ENCODE measurements at places on chromosomes 7 and 10. TPM values are rescaled to one million over a fixed set of nuclear protein-coding genes. Genes with fewer than 3 reads are reported as not detected.

The OR6V1 gene
- not detected for total RNA-seq

The TMEM72 gene
- not detected for total RNA-seq

The OR2A1 gene
- total RNA-seq: not detected

The HGF gene
- total RNA-seq: 13.0 TPM

The AKR1C8 gene
- not detected for total RNA-seq

The HECW1 gene
- not detected for total RNA-seq

The AFAP1L2 gene
- total RNA-seq: not detected

The GLCCI1 gene
- 4.2 TPM for total RNA-seq

The SDK1 gene
- total RNA-seq: 8.3 TPM

The ERVW-1 gene
- total RNA-seq: not detected

The COBL gene
- total RNA-seq: 0.46 TPM

The STOX1 gene
- 0.58 TPM for total RNA-seq

The CFAP43 gene
- total RNA-seq: 0.06 TPM

The TSPAN12 gene
- 6.4 TPM for total RNA-seq

The FAM20C gene
- total RNA-seq: 20.8 TPM

The NKX1-2 gene
- total RNA-seq: not detected

The CCL26 gene
- not detected for total RNA-seq

The TBX20 gene
- total RNA-seq: not detected

The ACTL6B gene
- not detected for total RNA-seq

The CFAP46 gene
- total RNA-seq: not detected

The WNT16 gene
- 0.06 TPM for total RNA-seq
